ENCODE measurements at places on chromosomes 5 and 9. TPM values are rescaled to one million over a fixed set of nuclear protein-coding genes. Genes with fewer than 3 reads are reported as not detected.

- peak; percentile 71 for DNase-seq
Observed at GRCh38 chr9:93058355-93059010, at the start of gene SUSD3. TSS of gene SUSD3 (plus strand) at chr9:93058701. CDS start at chr9:93058743, 42 bp downstream.

DNA sequence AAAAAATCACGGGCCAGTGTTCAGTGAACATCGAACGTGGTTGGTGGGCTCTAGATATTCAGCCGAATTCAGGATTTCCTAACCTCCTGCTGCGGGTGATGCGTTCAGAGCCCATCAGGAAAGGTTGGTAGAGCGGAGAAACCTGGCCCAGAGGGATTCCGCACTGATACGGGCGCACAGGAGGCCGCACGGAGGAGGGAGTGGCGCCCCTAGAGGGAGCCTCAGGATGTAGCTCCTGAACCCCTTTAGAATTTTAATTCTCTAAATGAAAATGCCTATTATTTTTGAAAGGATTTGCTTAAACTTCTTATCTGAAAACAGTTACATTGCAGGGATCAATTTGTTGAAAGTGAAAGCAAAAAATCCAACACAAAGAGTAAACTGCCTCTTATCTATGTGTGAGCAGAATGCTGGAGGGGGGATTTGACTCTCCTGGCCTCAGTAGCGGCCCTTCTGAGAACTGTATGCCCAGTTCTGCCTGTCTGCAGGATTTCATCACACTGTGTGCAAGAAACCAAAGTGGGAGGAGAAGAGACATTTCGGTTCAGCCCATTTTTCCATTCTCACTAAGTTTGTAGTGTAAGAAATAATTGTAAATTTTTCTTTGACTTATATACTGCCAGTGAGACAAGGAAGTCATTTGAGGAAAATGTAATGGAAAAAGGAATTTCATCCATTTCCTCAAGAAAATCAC, 75.9 kb downstream of the TENT4A start:
- DNase-seq: peak; percentile 29

DNA sequence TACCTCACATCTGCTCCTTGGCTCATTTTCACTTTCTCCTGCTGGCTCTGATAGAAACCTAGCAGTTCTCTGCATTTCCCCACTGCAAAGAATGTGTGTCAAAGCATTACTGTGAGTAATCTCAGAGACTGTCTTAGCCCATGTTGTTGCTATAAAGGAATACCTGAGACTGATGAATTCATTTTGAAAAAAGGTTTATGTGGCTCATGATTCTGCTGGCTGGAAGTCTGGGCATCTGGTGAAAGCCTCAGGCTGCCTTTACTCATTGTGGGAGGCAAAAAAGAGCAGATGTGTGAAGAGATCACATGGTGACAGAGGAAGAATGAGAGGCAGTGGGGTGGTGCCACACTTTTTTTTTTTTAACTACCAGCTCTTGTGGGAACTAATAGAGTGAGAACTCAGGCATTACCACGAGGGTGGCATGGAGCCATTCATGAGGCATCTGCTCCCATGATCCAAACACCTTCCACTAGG, 191.6 kb upstream of the CTNND2 start:
- no peak for DNase-seq

- no peak for DNase-seq
Observed at GRCh38 chr5:102853680-102854079, 98.6 kb downstream of the PAM start.

Gene PCDHGA2
- total RNA-seq: 1.6 TPM

DNA sequence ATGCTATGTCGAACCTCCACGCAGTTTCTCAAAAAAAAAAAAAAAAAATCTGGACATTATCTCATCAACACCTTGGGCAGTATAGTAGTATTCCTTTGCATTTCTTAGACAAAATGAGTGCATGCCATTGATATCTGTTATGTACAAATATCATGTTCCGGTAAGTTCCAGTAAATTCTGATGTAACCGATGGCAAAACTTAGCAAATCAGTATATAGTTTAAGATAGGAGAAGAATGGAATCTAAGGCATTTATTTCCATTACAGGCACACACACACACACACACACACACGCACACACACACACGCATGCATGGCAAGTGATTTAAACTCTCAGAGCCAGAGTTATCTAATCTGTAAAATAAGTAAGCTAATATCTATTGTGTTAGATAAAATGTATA, 356.5 kb upstream of the TUSC1 start:
- no peak for DNase-seq

DNA sequence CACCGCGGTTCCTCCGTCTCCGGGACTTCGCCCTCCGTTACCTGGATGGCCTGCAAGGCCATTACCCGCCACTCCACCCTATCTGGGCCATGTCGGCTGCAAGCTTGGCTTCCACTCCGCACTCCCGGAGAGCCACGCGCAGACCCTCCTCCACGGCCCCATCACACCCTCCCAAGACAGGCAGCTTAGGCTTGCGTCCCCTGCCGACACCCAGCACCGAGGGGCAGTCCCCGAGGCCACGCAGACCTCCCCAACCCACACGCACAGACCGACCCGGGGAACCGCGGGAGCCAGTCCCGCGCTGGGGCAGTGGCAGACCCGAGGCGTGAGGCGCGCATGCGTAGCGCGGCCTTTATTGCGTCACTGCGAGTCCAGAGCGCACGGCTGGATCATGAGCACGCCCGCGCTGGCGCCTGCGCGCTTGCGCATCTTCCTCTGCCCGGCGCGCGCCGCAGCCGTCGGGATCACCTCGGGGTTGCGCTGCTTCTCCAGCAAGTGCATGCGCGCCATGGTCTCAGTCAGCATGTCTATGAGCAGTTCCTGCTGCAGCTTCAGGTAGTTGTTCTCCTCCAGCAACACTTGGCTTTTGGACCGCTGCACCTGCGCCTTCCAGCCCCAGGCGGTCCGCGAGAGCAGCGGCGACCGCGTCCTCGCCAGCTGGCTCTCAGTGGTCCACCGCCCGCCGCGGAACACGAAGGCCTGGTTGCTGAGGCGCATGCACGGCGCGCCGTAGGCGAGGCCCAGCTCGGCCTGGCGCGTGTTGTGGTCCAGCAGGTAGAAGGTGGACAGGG, 2.4 kb downstream of the CBY3 start:
- peak; percentile 99 for DNase-seq

GRCh38 chr9:105697871-105698270, 3.5 kb downstream of the TMEM38B start:
- peak; percentile 11 for DNase-seq

- no peak for DNase-seq
Observed at GRCh38 chr5:174323878-174324281, 278.4 kb downstream of the NSG2 start.

- DNase-seq: no peak
Observed at GRCh38 chr5:78050888-78051287, 243.6 kb downstream of the AP3B1 start.

DNA sequence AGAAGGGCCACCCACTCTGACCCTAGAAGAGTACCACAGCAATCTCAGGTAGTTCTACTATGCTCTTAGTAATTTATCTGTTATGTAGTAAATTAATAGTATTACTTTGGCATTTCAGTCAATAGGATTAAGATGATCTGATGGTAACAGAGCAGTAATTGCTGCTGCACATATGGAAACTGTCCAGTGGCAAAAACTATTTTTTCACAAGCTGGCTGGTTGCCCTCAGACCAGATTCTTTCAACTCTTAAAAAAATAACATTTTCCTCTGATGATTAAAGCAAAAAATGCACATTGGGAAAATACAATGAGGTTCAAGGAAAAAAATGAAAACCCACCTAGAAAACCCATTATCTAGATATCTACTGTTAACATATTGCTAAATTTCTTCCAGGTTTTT, 19.7 kb downstream of the GLRA1 start:
- DNase-seq: no peak

Gene GABBR2
- 0.35 TPM for total RNA-seq

Gene DELE1
- 66.5 TPM for total RNA-seq

Gene NOXA1
- 2.0 TPM for total RNA-seq

Gene TMEM215
- total RNA-seq: 0.66 TPM

DNA sequence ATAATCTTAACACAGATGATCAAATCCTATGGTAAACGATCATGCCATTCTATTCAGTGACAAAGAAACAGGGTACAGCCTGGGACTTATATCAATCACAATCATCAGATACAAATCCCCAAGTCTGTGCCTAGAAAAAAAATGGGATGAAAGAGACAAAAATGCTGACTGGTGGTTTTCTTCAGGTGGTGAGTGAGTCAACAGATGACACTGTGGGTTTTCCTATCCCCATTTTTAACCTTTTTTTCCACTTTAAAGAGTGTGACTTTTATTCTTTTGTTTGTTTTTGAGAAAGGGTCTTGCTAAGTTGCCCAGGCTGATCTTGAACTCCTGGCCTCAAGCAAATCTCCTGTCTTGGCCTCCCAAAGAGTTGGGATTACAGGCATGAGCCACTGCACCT, 3.2 kb downstream of the CIZ1 start:
- DNase-seq: no peak

DNA sequence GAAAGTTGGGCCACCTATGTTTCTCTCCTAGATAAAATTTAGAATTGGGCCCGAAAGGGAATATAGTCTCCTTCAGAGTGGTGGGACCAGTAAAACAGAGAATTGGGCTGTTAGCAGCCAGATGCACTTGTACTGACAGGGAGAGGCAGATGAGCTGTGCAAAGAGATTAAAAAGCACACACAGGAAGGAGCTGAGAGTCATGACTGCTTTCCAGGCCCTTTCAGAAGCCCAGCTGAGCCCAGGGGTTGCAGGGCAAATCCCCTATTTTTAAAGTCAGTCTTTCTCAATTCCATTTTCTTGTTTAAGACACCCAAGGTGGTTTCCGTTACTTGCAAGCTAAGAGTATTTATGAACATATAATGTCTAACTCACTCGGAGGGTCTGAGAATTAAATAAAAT, 130.4 kb downstream of the PRELID2 start:
- no peak for DNase-seq

DNA sequence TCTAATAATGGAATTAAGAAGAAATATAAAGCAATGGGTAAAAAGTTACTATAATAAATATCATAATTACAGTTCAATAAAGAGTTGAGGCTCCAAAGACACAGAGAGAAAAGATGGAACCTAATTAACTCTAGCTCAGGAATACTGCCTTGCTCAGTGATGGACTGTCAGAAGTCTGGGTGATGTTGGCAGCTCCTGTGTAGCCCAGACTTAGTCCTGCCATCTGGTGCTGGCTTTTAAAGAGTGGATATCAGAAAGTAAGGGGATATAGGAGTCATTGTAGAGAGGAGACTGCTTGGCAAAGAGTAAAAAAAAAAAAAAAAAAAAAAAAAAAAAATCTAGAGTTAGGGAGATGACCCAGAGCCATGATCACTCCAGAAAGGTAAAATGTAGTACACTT, 551.9 kb upstream of the DMAC1 start:
- no peak for DNase-seq

- no peak for DNase-seq
Observed at GRCh38 chr5:151937851-151938250, 13.2 kb upstream of the GLRA1 start.

DNA sequence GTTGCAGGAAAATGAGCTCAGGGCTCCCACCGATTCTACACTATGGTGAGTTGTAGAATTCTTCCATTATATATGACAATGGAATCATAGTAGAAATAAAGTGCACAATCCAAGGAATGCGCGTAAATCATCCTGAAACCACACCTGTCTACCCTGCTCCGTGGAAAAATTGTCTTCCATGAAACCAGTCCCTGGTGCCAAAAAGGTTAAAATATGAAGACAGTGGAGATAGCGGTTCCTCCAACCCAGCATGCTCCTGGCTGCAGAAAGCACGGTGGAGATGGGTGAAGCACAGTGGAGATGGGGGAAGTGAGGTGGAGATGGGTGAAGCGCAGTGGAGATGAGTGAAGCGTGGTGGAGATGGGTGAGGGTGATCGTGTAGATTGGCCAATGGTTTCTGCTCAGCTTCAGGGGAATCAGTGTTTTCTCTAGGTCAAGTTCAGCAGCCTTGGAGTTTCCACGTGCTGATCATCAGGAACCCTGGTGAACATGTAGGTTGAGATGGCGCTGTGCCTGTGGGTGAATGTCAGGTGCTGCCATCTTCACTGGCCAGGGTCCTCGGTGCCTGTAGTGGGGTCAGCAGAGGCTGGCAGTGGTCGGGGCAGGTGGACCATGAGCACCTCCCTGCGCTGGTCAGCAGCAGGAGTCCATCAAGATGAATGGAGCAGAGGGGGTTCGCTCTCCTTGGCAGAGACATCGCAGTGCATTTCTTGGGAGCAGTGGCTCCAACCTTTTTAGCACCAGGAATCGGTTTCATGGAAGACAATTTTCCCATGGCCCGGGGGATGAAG, 20.3 kb downstream of the PAEP start:
- no peak for DNase-seq

Gene CSF2
- not detected for total RNA-seq

- DNase-seq: peak; percentile 23
Observed at GRCh38 chr5:149750596-149750995, 20.5 kb downstream of the PPARGC1B start.

Gene PHF24
- 0.09 TPM for total RNA-seq

Gene ACSL6
- 0.62 TPM for total RNA-seq

DNA sequence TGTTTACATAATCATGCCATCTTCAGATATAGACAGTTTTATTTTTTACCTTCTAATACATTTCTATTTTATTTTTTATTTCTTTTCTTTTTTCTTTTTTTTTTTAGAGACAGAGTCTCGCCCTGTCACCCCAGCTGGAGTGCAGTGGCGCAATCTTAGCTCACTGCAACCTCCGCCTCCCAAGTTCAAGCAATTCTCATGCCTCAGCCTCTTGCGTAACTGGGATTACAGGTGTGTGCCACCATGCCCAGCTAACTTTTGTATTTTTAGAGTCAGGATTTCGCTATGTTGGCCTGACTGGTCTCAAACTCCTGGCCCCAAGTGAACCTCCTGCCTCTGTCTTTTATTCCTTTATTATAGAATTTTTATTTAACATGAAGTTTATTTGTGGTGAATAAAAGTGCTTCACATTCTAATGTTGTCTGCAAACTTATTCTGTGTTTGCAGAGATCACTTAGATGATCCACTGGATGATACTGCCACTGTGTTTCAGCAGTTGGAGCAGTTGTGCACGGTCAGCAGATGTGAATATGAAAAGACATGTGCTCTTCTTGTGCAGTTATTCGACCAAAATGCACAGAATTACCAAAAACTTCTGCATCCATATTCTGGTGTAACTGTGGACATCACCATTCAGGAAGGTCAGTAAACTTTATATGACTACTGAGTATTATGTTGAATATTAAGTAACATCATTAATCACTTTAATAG, 62.2 kb downstream of the RANBP17 start:
- no peak for DNase-seq

DNA sequence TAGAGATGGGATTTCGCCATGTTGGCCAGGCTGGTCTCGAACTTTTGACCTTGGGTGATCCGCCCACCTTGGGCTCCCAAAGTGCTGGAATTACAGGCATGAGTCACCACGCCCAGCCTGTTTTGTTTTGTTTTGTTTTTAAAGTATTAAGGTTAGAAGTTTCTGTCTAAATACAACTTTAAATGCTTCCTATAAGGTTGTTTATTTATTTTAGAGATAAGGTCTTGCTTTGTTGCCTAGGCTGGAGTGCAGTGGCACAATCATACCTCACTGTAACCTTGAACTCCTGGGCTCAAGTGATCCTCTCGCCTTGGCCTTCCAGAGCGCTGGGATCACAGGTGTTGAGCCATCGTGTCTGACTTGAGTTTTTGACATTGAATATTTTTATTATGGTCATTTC, 11.4 kb downstream of the MRRF start:
- no peak for DNase-seq

Gene ZNF483
- total RNA-seq: 3.1 TPM

GRCh38 chr5:116375926-116376325, 198.7 kb downstream of the SEMA6A start:
- peak; percentile 85 for DNase-seq

GRCh38 chr5:121853850-121854249, 2.2 kb downstream of the FTMT start:
- peak; percentile 5 for DNase-seq

- no peak for DNase-seq
Observed at GRCh38 chr5:66744040-66744439, 147.8 kb downstream of the MAST4 start.

Measured in muscle of leg (tissue), 16 donors.